Stimulated activated CD8-positive, alpha-beta memory T cell treated with anti-CD3 and anti-CD28 coated beads, Interleukin-7, amount 100 ng/mL, for 24 hours (primary cell): ENCODE measurements at places on chromosomes 6 and 20.

- DNase-seq, result no peak
Observed at GRCh38 chr6:142773859-142774648, 170.9 kb downstream of the HIVEP2 start.

- no peak for DNase-seq
Observed at GRCh38 chr20:11329271-11329670, 588.4 kb upstream of the BTBD3 start.

GRCh38 chr6:73796881-73797280 lies 100.9 kb downstream of the CD109 start:
- no peak for DNase-seq

GRCh38 chr20:34401741-34402455 lies 38.8 kb downstream of the ITCH start:
- DNase-seq, result no peak

DNA sequence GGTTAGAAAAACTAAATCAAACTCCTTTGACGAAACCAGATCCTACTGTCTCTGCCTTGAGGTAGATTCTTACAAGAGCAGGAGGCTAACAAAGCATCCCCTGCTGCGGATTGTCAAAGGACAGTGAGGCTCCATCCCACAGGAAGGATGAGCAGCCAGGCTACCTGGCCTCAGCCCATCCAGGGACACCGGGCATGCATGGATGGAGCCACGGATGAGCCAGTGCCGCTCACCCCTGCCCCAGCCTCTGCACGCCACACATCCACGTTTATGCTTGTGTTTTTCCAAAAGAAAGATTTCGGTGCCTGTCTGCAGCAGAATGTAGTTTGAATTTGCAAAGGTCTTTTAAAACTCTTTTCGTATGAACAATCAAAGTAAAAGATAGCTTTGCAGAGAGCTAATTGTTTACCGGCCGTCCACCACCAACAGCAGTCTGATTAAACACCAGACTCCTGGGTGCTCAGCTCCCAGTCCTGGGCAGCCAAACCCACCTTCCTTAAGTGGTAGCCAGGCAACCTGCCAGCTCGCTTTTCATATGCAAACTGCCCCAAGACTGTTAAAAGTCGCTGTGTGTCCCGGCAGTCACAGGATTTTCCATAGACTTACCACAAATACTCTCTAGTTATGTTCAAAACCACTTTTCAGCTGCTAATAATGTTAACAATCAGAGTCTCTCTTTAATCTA lies 999 bp downstream of the THBS2 start:
- no peak for DNase-seq

DNA sequence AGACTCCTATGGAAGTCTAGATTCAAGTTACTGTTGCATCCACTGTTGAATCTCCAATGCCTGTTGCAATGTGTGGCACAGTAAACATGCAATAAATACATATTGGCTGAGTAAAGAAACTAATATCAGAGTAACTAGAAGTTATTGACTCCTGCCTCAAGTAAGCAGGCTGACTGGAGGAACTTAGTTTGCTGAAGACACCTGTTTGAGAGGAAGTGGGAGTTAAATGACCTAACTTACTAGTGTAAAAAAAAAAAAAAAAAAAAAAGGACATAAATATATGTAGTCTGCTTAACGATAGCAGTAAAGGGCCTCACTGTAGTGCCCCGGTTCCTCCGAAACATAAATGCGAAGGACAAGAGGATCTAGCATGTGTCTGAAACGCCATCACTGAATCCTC lies 249.8 kb upstream of the PRDM1 start:
- no peak for DNase-seq

GRCh38 chr20:41478026-41478425 lies 111.4 kb upstream of the EMILIN3 start:
- DNase-seq, result no peak

DNA sequence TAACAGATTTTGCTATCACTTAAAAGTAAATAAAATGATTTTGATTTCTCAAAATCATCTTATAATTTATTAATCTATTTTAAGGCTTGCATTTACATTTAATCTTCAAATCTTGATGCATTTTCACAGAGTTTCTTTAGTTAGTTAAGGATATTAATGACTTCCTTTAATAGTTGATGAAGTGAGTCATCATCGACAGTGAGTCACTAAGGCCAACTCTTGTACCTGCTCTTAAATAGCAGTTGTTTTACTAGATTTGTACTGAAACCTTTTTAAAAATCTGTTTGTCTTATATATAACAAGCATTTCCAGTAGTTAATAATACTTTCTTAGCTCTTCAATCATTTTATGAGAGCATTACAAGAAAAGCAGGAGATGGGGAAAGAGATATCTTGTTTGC lies 191.7 kb downstream of the ESR1 start:
- DNase-seq, result no peak

GRCh38 chr6:159973951-159974350 lies 5.1 kb downstream of the IGF2R start:
- DNase-seq, result no peak

DNA sequence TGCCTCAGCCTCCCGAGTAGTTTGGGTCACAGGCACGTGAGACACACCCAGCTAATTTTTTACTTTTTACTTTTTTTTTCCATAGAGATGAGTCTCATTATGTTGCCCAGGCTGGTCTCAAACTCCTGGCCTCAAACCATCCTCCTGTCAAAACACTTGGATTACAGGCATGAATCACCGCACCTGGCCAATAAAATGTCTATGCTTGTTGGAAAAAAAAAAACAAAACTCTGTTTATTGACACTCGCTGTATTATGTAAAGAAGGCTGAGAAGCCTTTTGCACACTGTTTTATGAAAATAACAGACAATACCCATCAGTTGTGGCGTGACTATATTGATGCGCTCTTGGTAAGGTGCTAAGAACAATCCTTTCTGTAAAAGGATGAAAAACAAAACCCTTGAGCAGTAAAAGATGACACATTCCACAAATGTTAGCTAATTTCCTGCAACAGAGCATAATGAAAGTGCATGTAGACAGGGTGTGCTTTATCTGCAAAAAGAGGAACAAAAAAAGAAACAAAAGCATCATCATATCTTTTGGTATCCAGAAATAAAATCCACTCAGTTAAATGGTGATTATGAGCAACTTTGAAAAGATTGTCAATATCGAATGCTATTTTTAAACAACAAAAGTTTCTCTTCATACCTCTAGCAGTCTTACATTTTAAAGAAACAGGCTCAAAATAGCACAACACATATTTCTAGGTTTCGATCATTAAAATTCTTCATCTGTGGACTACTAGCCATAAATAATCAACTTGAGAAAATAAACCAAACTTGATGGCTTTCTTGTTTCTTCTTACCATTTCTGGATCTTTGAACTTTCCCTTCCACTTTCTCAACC lies 108.3 kb upstream of the PHACTR1 start:
- no peak for DNase-seq

DNA sequence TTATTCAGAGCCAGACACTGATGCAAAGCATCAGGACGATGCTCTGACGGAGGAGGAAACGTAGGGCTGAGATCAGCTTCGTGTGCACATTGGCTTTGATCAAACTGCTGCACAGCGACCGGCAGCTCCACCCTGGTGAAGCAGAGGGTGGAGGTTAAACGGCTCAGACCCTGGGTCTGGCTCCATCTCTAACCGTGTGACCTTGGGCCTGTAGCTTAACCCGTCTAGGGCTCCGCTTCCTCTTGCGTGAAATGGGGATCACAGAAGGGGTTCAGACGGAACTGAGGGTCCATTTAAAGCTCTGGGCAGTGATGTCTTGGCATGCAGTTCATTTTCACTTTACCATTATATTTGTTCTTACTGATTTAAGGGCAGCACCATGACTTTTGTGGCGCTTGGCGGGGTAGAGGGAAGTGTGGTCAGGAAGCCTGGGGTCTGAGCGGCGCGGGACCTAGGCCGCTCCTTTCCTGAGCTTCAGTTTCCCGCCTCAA lies 644 bp downstream of the RBL1 start:
- DNase-seq, result no peak

GRCh38 chr6:27295301-27296079 lies 16.6 kb downstream of the POM121L2 start:
- no peak for DNase-seq

GRCh38 chr6:37913210-37913609 lies 93.7 kb downstream of the ZFAND3 start:
- DNase-seq, result no peak

DNA sequence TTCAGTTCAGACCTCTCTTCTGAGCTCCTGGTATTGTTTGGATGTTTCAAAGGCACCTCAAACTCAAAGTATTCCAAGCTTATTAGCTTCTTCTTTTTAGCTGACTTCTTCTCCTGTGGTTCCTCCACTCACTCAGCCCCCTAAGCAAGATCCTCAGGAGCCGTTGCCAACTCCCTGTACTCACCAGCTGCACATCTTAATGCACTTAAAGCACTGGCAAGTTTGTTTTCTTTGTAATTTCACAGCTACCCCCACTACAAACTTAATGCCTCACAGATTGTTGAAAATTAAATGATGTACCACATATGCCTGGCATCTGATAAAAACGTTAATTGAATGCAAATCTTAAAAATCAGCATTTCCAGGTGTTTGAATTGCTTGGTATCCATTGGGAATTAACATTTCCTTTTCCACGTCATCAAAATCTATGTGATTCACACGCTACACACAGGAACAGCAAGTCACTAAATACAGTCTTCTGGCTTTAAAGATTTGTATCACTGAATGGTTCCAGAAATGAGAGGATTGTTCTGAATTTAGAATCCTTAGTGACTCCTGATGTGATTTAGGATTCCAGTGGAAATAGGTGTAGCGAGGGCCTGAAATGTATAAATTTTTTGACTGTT lies 24.5 kb downstream of the CALHM6 start:
- no peak for DNase-seq

GRCh38 chr6:23828861-23829260 lies 297.2 kb upstream of the NRSN1 start:
- DNase-seq, result no peak

DNA sequence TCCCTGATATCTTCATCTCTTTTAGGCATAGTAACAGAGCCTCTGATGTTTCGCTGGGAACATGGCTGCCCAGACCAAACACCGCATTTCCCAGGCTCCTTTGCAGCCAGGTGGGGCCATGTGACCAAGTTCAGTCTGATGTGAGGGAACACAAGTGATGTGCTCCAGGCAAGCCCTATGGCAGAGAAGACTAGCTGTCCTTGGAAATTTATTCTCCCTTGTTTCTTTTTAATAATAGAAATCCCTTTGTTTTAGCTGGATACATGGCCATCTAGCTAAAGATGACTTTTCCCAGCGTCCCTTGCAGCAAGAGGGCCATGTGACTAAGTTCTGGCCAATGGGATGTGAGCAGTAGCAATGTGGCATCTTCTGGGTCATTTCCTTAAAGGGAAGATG lies 30.8 kb downstream of the SLC2A10 start:
- DNase-seq, result no peak

DNA sequence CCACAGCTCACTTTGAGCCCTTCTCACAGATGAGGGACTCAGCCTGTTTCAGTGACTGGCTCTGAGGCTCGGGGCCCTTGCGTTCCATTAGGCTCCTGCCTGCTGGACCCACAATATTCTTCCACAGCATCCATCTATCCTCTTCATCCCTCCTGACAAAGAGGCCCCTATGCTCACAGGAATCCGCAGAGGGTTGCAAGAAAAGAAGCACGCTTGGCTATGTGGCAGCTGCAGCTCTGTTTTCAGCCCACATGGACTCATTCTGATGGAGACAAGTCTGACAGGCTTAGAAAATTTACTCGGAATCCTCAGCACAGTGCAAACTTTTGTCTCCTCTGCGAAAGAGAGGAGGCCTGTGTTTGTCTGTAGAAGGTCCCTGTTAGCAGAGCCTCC lies 207.5 kb downstream of the SYNDIG1 start:
- DNase-seq, result no peak

DNA sequence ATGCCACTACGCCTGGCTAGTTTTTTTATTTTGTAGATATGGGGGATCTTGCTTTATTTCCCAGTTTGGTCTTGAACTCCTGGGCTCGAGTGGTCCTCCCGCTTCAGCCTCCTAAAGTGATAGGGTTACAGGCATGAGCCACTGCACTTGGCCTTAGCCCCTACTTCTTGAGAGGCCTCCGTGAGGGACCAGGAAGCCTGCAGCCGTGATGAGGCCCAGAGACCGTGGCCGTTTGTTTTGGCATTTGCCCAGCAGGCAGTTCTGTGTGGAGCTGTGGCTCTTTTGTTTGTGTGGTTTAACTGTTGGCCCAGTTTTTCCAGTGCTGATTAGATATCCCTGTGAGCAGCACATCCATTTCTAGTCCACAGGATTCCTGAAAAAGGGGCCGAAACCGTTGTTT lies 39.8 kb downstream of the SRSF3 start:
- no peak for DNase-seq

DNA sequence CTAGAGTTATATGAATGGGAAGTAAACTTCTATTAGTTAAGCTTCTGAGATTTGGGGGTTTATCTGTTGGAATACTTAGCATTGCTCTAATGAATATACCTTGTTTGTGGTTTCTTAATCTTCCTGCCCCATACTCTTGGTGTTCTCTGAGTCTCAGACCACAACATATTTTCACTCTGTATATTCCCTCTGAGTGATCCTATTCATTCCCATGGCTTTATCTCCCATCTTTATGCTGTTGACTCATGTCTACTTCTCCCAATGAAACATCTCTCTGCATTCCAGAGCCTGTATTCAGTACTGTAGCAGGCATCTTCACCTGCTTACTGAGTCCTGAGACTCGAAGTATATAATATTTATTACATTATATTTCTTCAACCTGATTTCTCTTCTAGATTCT lies 283.7 kb upstream of the MAP3K7 start:
- no peak for DNase-seq

- no peak for DNase-seq
Observed at GRCh38 chr6:155521719-155522118, 66.1 kb upstream of the NOX3 start.

- no peak for DNase-seq
Observed at GRCh38 chr6:76703786-76704185, 631.3 kb upstream of the IMPG1 start.

DNA sequence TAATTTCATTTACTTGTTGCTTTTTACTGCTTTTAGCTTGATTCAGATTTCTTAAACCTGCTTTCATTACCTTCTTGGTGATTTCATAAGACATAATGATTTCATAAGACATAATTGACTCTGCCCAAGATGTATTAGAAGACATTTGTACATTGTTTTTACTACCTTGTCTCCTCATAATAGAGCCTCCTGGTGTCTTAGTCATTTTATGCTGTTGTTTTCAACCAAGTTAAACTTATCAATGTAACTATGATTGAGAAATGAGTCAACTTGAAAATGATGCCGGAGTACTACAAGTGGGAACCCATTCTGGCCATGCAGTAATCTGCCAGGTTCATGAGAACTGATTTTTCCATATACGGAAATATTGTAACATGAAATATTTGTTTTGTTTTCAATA lies 573.6 kb downstream of the MMUT start:
- no peak for DNase-seq

GRCh38 chr6:10363911-10364310 lies 51.0 kb downstream of the TFAP2A start:
- no peak for DNase-seq

DNA sequence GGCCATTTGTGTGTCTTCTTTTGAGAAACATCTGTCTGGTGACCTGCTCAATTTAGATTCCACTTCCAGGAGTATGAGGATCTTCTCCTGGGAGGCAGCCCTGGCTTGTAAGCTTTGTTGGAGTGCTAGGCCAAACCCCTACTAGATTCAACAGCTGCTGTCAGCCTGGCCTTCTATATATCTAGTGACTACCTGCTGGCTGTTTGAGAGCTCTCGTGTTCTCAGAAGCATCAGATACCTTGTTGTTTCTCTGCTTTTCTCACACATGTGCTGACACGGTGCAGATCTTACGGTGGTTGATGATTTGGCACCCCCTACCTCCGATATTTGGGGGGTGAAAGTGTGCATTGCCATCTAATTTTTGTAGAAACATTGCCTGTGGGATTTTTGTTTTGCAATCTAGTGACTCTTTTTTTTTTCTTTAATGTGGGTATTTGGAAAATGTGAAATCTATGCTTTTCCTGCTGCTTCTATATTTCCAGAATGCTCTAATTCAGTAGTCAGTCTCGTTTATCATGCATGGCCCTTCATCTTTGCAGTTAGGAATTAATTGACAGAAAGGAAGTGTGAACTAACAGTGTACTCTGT lies 4.7 kb downstream of the CCN2 start:
- no peak for DNase-seq
